Pons (tissue), 1 donor: ENCODE measurements at places on chromosomes 12 and 14.
A peak's percentile ranks its signal among the peaks of the same experiment; 100 is the strongest.

- DNase-seq, result no peak
Observed at GRCh38 chr12:6277982-6278438, 32.5 kb upstream of the PLEKHG6 start.

DNA sequence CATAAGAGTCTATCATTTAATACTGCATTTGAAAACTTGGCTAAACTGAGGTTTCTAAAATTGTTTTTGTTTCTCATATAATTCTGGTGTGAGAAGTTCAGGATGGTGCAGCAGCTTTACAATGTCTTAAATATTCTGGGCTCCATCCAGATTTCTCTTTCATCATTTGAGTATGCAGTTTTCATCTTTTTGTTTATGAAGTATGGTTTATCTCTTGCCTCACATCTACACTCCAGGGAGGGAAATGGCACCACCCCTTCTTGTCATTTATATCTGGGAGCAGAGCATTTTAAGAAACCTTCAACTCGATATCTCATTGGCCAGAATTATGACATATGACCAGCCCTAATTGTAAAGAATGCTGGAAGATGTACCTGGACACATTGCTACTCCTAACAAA, 24.3 kb downstream of the GEMIN2 start:
- DNase-seq, result no peak

DNA sequence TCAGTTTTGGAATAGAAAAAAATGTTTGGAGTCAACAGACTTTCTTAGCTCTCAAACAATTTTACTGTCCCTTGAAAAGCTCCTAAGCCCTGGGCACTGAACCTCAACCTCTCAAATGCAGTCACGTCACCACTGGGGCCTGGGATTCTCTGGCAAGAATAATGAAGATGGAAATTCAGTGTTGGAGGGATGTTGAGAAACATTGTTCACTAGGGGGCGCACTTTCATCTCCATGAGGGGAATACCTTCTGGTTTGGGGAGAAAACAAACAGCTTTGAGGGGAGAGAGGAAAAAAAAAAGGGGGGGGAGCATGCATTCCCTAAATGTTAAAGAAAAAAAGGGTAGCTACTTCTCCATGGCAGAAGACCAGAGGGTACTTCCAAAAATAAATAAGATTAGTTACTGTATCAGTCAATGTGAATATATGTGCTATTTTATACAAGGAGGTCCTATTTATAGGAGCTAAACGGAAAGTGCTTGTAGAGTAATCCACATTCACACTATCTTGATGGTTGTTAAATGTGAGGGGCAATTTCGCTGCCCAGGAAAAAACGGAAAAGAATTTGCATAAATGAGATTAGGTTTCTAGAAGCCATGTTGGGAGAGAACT, 5.8 kb upstream of the TBPL2 start:
- peak; percentile 86 for DNase-seq

DNA sequence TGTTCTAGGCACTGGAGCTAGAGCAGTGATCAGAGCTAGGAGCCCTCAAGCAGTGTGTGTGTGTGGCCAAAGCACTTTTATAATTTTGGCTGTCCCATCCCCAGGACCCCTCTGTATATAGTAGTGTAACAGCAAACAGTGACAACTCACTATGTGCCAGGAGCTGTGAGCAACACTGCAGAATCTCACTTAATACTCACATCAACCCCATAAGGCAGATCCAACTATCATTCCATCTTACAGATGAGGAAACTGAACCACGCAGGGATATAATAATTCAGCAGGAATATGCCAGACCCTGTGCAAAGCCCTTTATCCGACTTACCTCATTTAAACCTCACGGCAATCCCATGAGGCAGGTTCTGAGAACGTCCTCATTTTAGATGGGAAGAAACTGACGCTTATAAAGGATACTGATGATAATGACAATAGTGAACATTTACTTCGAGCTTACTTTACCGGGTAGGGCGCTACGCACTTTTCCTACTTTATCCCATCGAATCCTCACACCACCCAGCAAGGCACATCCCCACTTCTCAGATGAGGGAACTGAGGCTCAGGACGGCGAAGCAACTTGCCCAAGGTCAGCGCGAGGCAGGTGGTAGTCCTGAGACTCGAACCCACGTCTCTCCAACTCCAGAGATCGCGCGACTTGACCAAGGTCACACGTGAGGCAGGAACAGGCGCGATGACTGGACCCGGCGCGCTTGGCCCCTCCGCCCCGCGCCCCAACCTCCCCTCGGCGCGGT, 687 bp downstream of the RAB35 start:
- DNase-seq, result no peak

- DNase-seq, result no peak
Observed at GRCh38 chr14:50943943-50944646, at the start of gene PYGL. PYGL (minus strand) TSS chr14:50944483; CDS start chr14:50944403, 80 bp downstream.

DNA sequence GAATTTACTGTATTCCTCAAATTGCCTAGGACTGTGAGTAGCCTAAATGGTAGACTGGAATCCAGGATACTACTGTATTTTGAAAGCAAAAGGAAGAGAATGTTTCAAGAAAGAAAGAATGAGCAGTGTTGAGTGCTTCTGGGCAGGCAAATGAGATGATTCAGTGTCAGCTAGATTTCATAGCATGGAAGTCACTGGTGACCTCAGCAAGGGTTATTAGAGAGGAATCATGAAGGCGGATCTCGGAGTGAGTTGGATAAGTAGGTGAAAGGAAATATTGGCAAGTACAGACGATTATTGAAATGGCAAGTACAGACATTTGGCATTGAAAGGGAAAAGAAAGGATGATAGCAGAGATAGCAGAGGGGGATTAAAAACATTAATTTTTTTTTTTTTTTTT, 27.1 kb downstream of the VRK1 start:
- DNase-seq, result no peak

- no peak for DNase-seq
Observed at GRCh38 chr12:16530268-16530850, 75.6 kb downstream of the LMO3 start.

GRCh38 chr12:99067171-99067785, 422.2 kb downstream of the APAF1 start:
- DNase-seq, result peak; percentile 34

DNA sequence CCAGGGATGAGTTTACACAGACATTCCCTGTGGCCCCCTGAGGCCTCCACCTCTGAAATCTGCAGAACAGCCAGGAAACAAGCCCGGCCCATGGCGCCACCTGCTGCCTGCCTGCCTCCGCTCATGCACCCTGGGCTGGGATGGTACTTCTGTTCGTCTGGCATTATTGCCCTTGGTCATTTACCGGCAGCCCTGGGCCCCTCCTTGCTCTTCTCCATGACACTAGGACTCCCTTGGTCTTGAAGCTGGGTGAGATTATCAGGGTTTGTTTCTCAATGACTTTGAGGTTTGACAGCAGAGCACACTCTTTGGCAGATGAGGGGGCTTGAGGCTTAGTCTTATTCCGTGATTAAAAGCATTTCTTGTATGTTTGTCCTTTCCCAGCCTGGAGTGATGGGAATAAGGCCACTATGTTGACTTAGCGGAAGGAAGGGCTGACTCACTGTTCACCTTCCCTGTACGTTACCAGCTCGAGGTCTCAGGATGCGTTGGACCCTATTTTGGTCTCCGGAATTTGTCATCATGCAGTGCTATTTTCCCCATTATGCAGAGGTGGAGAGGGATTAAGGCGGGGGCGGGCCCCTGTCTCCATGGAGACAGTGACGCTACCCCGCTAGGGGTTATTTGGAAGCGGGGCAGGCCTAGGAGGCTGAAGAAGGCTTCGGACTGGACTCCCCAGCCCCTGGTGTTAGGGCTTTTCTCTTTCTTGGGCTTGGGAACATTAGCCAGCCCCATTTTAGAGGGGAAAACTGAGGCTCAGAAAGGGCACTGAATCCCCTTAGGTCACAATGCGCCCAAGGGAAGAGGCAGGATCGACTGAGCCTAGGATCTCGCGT, 706 bp upstream of the PEX5 start:
- peak; percentile 62 for DNase-seq

DNA sequence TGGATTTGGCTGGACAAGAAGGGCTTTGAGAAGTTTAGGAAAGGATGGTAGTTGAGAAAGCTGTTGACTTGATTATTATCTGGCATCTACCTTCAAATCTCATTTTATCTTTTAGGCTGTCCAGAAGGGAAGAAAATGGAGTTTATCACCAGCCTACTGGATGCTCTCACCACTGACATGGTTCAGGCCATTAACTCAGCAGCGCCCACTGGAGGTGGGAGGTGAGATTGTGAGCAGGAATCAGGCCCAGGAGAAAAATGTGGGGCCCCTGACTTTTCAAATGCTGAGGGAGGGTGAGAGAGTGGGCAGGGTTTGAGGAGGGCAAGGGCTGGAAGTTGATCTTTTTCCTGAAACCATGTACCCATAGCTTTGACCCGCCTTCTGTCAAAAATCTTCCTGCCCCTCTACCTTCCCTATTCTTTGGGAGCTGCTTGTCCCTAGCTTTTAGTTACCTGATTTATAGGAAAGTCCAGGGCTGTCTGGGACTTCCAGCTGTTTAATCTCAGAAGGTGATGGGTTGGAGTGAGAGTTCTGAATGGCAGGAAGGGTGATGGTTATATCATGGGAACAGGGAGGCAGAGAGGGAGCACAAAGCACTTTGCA, 134.2 kb downstream of the SMOC1 start:
- peak; percentile 46 for DNase-seq

- DNase-seq, result no peak
Observed at GRCh38 chr12:27969624-27970400, 2.7 kb downstream of the PTHLH start.

DNA sequence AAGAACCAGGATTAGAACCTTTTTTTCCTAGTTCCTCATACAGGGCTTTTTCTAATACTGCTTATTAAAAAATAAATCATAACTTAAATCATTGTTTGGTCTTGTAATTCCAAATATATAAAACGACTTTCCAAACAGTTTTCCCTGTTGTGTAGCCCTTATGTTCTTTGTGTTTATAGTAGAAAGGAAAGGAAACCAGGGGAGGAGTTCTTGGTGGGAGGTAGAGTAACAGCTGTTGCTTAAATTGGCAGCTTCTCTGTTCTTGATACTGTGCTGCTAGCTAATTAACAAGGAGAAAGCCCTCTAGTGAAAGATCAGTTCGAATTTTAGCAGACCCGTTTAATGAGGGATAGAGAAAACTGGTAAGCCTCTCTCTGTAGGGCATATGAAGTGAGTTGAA, 15.0 kb downstream of the SRP54 start:
- no peak for DNase-seq

DNA sequence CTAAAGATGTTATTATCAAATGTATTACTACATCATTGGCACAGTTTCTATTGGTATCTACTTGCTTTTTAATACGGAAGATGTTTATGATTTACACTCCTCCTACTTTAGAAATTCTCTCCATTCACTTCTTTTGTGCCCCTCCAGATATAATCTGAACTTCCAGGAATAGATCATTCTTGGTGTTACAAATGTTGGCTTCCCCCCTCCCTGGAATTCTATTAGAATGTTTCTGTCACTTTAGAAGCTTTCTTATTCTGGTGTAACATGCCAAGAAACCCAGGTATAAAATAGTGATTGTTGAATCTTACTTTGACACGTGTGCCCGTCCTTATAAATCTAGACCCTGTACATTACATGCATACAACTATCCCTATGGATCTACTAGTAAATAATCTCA, 1.2 kb upstream of the WDR20 start:
- no peak for DNase-seq

GRCh38 chr12:105945880-105946279, 192.9 kb downstream of the NUAK1 start:
- no peak for DNase-seq

GRCh38 chr12:87991483-87991882, 37.7 kb downstream of the C12orf50 start:
- no peak for DNase-seq

- no peak for DNase-seq
Observed at GRCh38 chr14:94029265-94029664, 3.1 kb downstream of the OTUB2 start.

DNA sequence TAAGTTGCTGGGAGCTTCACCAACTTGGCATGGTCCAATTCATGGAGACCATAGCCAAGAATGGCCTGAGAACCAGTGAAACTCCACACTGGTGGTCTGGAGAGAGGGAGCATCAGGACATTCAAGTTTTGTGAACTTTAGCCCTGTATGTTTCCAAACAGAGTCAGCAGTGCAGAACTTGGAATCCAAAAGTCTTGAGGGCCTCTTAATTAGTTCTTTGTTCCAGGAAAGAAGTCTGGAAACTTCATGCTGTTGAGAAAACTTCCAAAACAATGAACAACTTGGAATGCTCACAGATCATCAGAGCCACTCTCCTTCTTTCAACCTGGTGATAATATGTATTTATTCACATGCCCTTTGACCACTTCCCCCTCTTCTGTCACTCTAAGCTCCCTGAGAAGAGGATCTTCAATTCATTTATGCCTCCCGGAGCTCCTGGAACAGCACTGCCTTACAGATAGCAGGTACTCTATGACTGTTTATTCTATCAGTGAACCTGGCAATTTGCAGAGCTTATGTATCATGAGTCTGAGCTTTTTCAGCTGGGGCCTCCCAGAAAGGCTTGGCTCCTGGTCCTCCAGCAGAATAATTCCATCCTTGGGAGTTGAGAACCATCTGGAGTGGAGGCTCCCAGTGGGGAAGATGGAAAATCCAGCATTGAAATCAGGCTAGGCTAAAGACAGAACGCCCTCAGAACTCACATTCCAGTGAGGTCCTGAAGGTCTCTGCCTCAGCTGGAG, 191.4 kb downstream of the KTN1 start:
- no peak for DNase-seq

- no peak for DNase-seq
Observed at GRCh38 chr12:8455727-8456360, at the start of gene CLEC6A. CLEC6A (plus strand) TSS chr12:8455962; CDS start chr12:8456112, 150 bp downstream.
